ENCODE measurements at places on chromosomes 2 and 18. TPM values are rescaled to one million over a fixed set of nuclear protein-coding genes. Genes with fewer than 3 reads are reported as not detected.

Gene REG1B
- not detected for total RNA-seq

Gene ANO7
- total RNA-seq: 6.9 TPM

Gene POTEI
- 0.20 TPM for total RNA-seq

DNA sequence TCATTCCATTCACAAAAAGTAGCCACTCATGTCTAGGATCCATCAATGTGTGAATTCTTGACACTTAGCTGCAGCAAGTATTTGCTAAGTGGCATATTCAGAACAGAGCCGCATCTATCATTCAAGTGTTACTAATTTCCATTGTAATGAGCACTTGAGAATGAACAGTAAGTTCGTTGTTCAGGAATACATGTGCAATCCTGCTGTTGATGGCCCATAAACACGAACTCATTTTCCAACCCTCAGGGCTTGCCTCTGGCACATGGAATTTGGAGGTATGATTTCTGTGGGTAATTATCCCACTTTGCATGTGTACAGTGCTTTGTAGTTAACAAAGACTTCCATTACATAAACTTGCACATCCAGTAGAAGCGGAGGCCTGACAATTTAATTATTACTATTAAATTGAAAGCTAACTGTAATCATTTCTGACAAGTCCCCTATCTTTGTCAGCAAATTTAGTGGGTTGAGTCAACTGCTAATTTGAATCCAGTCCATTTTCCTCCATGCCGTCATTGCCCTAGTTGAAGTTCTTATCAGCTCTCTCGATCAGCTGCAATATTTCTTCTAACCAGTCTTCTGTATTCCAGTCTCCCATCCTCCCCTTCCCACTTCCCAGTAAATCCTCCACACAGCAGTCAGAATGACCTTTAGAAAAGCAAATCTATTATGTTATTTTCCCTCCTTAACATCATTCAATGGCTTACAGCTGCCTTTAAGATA lies 116.0 kb upstream of the AQP4 start:
- no peak for DNase-seq

GRCh38 chr2:203873921-203874631 lies 6.5 kb downstream of the CTLA4 start:
- DNase-seq: no peak
